Ovary (tissue), 10 donors: ENCODE measurements at places on chromosomes 13 and 19. TPM values are rescaled to one million over a fixed set of nuclear protein-coding genes. Genes with fewer than 3 reads are reported as not detected.

Gene ZNF534
- total RNA-seq = 0.91 TPM

Gene PRR20B
- total RNA-seq = not detected

Gene ZNF433
- total RNA-seq = 6.8 TPM

Gene PSG5
- not detected for total RNA-seq

Gene CEACAM4
- not detected for total RNA-seq

Gene LGALS7B
- not detected for total RNA-seq
